ENCODE measurements at places on chromosomes 2 and 18. TPM values are rescaled to one million over a fixed set of nuclear protein-coding genes. Genes with fewer than 3 reads are reported as not detected.
A peak's percentile ranks its signal among the peaks of the same experiment; 100 is the strongest.

The ZNF142 gene
- total RNA-seq: 35.5 TPM

- DNase-seq: no peak
Measured at GRCh38 chr2:112811276-112811831, 25.2 kb downstream of the IL1B start.

GRCh38 chr2:23499439-23499838, 114.5 kb downstream of the KLHL29 start:
- DNase-seq: no peak

DNA sequence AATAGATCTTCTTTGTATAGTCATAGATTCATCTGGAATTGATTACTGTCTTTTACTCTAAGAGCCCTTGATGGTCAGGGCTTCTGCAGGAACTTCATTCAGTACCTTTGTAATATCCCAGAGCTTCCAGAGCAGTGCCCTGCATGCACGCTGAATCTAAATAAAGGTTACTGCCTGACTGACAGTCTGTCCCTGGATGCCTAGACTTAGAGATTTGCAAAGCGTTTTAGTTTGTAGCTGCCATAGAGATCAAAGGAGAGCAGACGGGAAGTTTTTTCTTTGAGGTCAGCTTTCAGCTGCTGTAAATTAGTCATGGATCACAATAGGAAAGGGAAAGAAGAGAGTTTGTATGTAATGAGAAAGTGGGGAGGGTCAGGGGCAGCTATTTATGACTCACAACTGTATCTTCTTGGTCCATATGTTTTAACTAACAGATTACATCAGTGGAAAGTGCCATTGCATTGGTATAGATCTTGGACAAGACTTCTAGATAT, 45.2 kb upstream of the NYAP2 start:
- peak; percentile 42 for DNase-seq

The LIMS3 gene
- total RNA-seq: 0.26 TPM

DNA sequence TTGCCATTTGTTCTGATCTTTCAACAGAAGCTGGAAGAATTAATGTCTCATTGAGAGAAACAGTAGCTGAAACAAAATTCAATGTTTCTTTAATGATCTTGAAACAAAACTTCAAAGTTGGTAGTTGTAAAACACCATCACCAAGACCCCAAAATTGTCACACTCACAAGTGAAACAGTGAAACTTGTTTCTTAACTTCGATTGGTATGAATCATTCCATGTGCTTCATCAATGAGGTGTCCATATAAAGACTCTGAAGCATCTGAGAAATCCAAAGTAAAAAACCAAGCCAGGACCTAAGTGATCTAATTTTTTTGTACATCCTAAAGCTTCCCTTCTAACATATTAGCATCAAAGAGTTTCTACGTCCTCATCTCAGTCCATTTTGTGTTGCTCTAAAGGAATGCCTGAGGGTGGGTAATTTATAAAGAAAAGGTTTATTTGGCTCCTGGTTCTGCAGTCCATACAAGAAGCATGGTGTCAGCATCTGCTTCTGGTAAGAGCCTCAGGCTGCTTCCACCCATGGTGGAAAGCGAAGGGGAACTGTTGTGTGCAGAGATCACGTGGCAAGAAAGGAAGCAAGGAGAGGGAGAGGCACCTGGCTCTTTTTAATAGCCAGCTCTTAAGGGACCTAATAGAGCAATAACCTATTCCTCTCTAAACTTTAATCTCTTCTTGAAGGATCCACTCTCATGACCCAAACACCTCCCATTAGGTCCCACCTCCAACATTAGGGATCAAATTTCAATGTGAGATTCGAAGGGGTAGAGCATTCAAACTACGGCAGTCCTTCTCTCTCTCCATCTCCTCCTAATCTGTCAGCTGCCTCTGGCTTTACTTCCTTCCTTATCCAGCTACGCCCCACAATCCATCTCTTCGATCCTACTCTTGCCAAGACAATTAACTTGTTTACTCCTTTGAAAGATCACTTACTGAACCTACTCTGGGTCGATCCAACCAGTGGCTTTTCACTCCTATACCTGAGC, 20.7 kb upstream of the TLK1 start:
- no peak for DNase-seq

DNA sequence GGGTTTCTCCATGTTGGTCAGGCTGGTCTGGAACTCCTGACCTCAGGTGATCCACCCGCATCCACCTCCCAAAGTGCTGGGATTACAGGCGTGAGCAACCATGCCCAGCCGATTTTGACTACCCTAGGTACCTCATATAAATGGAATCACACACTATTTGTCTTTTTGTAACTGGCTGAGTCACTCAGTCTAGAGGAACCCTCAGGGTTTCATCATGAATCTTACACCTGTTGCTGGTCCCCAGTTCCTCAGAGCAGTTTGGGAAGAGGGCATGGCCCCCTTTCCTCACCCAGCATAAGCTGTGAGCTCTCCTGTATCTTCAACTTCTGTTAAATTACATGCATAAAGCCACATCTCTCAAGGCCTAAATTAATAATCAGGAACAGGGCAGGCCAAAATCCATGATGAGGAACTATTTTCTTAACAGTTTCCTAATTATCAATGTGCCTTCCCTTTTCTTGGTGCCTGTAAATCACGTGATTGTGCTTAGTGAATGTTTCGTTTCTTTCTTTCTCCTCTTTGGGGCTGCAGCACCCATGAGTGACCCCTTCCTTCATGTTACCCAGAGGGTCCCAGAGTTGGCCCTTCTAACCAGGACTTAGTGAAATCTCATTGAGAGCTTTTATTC, 20.9 kb downstream of the DYSF start:
- DNase-seq: peak; percentile 52

DNA sequence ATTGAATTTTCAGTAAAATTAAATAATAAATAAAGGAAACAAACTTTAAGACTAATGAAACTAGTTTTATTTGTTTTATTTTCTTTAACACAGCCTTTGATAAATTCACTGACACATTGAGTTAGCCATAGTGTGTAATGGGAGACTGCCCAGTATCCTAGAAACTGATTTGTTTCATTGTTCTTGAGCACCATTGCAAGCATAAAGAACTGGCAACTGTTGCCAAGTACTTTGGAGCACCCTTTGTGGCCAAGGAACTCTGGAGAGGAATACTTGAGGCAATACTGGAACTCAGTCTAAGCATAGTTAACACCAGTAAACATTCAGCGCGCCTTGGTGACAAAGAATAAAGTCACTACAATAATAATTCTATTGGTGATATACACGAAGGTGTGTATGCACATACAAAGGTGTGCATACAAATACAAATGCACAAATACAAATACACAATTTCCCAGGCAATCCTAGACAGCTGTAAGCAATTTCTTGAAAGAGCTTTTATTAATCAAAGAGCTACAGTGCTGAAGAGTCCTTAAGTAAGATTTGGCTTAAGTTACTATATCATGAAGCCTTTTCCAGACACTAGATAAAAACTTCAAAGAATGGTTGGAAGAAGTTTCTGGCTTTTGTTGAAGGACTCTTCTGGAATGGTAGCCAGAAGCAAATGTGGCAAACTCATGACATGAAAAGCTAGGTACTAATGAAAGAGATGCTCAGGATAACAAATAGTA, 1371.2 kb downstream of the LRP1B start:
- no peak for DNase-seq

GRCh38 chr2:10028988-10029874, 14.1 kb upstream of the KLF11 start:
- DNase-seq: no peak

The SIGLEC15 gene
- 4.8 TPM for total RNA-seq

The SMYD1 gene
- not detected for total RNA-seq

GRCh38 chr18:49100226-49100968, 149.6 kb upstream of the SMAD7 start:
- DNase-seq: peak; percentile 70

The ZAP70 gene
- total RNA-seq: not detected

The UGT1A8 gene
- 0.46 TPM for total RNA-seq

GRCh38 chr2:71455011-71455740, 1.8 kb downstream of the DYSF start:
- DNase-seq: no peak

DNA sequence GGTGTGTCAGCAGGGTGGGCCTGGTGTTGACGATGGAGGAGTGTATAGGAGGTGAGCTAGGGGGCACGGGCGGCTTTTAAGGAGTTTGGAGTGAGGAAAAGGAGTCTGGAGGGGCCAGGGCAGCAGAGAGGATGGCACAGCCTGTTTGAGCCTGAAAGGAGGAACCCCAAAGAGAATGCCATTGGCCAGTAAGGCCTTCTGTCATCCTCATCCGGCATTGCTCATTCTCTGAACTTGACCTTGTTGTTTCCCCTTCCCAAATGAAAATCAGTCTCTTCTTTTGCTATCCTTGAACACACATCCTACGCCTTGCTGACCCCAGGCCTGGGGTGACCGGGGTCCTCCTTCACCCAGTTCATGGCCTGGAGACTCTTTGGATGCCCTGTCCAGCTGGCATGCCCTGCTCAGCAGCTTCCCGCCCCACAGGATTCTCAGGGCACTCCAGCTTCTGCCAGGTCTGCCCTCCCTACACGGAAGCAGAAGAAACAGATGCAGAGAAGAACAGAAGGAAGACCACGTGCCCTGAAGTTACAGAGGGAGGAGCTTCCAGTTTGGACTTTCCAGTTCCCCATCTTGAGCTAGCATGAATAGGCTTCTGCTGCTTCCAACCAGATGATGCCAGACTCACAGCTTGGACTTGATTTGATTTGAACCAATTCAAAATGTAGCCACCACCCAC, 20.5 kb upstream of the KIF3C start:
- no peak for DNase-seq

GRCh38 chr2:54366487-54367280, 89.4 kb upstream of the SPTBN1 start:
- DNase-seq: peak; percentile 33

The SCN1A gene
- total RNA-seq: not detected

GRCh38 chr2:36357847-36358659, 2.5 kb downstream of the CRIM1 start:
- peak; percentile 78 for DNase-seq

GRCh38 chr18:33820517-33821371, 242.7 kb downstream of the ASXL3 start:
- DNase-seq: no peak

- DNase-seq: peak; percentile 96
Measured at GRCh38 chr2:100786297-100786658, 33.7 kb upstream of the NPAS2 start.

The FSIP2 gene
- total RNA-seq: 2.5 TPM

The HPCAL1 gene
- total RNA-seq: 312 TPM

DNA sequence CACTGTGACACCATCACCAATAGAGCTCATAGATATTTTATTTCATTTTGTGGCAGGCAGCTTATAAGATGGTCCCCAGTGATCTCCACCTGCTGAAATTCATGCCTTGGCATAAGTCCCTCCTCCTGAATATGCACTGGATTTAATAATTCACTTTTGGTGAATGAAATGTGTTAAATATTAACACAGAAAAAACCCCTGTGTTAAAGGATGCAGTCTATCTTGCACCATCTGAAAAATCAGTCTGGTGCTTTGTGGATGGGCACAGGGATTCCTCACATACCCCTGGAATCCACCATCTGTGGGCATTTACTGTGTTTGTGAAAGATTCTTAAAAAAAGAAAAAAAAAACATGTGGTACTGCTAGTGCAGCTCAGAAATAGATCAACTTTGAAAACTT, 26.1 kb upstream of the WIPF1 start:
- no peak for DNase-seq

- peak; percentile 26 for DNase-seq
Measured at GRCh38 chr2:219175928-219176817, 552 bp downstream of the CNPPD1 start.

The CPSF3 gene
- total RNA-seq: 42.6 TPM

DNA sequence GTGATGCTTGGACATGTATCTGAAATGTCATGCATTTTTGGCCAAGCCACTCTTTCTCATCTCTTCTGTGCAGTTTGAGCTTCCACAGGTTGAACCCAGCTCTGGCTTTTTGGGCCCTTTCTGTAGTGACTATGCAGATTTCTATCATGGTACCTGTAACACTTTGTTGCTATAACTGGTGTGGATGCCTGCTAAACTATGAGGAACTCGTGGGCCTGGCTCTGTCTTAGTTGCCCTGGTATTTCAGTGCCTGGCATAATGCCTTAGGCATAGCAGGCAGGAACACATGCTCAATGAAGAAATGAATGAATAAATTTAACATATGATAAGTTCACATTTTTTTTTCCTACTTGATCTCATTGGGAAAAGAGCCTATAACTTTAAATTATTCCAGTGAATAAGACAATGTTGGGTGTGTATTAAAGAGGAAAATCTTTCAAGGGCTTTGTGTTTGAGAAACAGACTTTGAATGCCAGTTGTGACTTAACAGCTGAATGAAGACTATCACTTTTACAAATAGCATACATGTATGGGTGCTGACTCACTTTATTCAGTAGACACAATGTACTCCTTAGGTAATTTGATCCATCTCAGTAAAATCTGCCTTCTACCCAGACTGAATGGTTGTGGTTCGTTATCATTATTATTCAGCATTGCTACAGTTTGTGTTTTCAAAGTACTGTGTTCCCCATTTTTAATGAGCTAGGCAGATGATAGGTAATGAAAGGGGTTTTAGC, 86.4 kb upstream of the MAP4K3 start:
- DNase-seq: peak; percentile 91

DNA sequence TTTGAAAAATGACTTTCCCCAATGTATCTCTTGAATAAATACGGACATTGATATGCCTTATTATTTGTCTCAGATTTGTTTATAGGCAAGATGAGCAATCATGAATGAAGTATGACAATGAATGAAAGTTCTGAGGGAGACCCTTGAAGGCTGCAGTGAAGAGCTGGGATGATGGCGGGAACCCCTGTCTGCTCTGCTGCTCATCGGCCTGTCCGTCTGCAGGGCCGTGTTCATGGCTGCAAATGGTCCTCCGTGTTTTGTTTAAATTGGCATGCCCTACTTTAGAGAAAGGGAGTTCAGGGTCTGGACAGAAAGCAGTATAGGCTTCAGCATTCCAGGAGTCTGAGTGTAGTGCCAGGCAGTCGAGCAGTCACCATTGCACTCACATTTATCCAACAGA, 1.2 kb upstream of the HS1BP3 start:
- DNase-seq: no peak

GRCh38 chr2:201275069-201275468, 14.7 kb downstream of the CASP8 start:
- no peak for DNase-seq

The C2orf72 gene
- total RNA-seq: 0.40 TPM

- DNase-seq: no peak
Measured at GRCh38 chr2:20472569-20472968, 25.7 kb downstream of the RHOB start.

GRCh38 chr2:23351388-23352141, 33.4 kb upstream of the KLHL29 start:
- peak; percentile 69 for DNase-seq

The ZNF385B gene
- 0.81 TPM for total RNA-seq

GRCh38 chr2:31032475-31032874, 105.8 kb downstream of the GALNT14 start:
- no peak for DNase-seq

GRCh38 chr18:13136904-13137669, 81.5 kb upstream of the LDLRAD4 start:
- no peak for DNase-seq

Measured in PC-3 (cell line).